G401 (cell line): ENCODE measurements at places on chromosomes 1 and 21. TPM values are rescaled to one million over a fixed set of nuclear protein-coding genes. Genes with fewer than 3 reads are reported as not detected.

The CSMD2 gene
- total RNA-seq: not detected in 2 replicates

The MROH9 gene
- not detected in 2 replicates for total RNA-seq

The C4BPA gene
- not detected in 2 replicates for total RNA-seq

The SPRR2D gene
- total RNA-seq: not detected in 2 replicates

The USH2A gene
- total RNA-seq: not detected in 2 replicates

The IGSF9 gene
- total RNA-seq: not detected in 2 replicates

The SPAG17 gene
- total RNA-seq: 11.0 and 11.2 TPM in 2 replicates

The CASQ2 gene
- total RNA-seq: not detected in 2 replicates
